ENCODE measurements at places on chromosomes 2 and 18.

DNA sequence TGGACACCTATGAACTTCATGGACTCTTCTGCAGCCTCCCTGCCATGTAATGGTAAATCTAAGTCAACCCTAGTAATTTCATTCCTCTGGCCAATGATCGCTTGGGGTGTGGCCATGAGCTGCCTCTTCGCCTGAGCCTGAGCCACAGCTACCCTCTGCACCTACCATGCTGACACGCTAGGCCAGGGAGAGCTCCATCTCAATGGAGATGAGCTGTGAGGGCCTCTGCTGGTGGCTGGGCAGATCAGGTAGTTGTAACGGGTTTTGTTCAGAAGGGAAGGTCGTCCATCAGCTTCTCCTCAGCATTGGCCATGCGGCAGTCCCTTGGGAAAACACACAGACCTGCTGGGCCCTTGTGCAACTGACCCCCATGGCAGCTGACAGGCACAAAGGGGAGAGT lies 24.4 kb downstream of the MPHOSPH10 start:
- DNase-seq, result no peak

DNA sequence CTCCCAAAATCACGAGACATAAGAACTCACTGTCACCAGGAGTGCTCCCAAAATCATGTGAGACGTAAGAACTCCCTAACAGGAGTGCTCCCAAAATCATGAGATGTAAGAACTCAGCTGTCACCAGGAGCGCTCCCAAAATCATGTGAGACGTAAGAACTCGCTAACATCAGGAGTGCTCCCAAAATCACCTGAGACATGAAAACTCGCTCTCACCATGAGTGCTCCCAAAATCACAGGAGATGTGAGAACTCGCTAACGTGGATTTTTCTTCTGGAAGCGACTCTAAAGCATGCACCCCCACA lies 53.1 kb downstream of the CTDP1 start:
- no peak for DNase-seq

GRCh38 chr2:97747285-97747684 lies 33.9 kb downstream of the ZAP70 start:
- DNase-seq, result no peak

GRCh38 chr18:55763298-55763697 lies 175.3 kb upstream of the TCF4 start:
- no peak for DNase-seq

GRCh38 chr2:157782057-157782845 lies 93.9 kb downstream of the ACVR1 start:
- DNase-seq, result no peak

DNA sequence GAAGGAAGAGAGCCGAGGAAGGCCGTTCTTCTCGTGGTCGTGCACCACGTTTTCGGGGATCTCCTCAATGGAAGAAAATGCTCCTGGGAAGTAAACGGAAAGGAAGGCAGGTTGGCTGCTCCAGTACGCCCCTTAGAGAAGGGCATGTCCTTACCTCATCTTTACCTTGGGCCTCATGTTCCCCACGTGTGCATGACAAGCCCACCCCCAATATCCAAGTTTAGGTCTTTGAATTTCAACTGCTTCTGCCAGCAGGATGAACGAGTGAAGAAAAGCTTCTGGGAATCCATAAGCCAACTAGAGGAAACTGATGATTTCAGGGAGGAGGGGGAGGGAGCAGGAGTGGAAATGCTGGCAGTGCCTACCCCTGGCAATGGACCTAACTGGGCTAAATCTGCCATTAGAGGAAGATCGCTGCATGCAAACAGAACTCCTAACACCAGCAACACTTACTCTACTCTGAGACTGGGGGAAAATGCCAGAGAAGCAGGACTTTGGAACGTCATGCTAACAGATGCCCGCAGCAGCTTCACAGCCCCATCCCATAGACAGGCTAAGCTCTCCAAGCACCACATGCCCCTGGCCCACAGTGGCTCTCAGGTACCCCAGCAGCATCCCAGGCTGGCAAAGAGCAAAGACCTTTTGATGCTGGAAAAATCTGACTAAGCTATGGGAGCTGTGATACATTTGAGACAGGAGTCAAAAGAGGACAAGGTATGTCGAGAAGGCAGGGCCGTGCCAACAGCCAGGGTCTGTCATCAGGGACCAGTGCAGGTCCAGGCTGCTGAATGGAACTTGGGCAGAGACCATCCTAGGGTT lies 21.7 kb downstream of the CHST10 start:
- no peak for DNase-seq

GRCh38 chr2:85694052-85695025 lies at the start of gene GNLY:
TSS of gene GNLY (plus strand) at chr2:85694358. CDS start at chr2:85694419, 61 bp downstream.
- DNase-seq, result no peak

DNA sequence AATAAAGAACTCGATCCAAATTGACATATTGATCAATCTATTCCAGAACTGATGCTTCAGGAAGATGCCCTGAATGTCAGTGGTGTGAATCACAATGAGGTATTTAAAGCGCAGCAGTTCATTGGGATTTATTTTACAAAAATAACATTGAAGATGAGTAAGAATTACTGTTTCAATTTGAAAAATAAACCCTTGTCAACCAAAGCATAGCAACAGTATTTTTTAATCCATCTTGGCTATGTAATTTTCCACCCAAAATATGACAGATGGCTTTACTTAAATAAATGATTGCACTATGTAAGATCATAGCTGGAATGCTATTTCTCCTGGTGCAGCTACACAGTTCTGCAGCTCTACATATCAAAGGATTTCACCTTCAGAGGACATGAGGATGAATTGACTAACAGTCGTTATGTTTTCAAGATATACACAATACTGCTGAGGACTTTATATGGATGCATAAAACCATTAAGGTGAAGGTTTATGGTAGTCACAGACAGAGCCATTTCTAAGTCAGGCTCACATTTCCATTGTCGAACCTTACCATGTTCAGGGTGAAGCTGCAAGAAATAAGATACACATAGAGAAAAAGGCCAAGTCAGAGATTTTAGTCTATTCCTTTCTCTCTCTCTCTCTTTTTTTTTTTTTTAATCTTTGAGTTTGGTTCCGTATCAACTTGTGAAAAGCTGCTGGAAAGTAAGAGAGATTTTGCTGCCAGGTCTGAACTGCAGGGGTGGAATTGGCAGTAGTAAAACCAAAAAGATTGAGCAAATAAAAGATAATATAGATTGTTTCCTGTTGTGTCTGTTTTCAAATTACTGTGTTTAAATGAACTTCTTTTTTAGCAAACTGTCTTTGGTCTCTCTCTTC lies 398.0 kb upstream of the CDH20 start:
- no peak for DNase-seq

- peak; percentile 29 for DNase-seq
Observed at GRCh38 chr2:29528891-29529520, 392.4 kb downstream of the ALK start.

DNA sequence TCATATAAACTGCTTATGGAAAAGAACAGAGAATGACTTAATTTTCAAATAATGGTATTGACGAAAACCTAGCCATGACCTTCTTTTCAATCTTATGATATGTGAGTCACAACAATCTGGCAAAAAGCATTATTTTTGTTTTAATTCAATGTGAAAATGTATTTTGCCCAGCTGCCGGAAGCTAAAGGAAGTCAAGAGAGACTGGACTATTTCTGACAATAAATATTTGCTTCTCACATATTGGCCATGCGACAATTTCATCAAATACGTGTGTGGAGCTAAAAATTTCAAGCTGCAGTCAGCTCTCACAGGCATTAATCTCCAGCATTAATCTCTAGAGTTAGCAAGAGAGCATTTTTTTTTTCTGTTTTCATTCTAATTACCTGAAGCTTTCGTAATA lies 881.0 kb downstream of the CPS1 start:
- DNase-seq, result no peak

GRCh38 chr2:105403241-105403782 lies 4.5 kb upstream of the FHL2 start:
- DNase-seq, result no peak

- no peak for DNase-seq
Observed at GRCh38 chr2:66202586-66202985, 232.3 kb upstream of the MEIS1 start.

- DNase-seq, result no peak
Observed at GRCh38 chr2:9260464-9260918, 53.9 kb downstream of the ASAP2 start.

DNA sequence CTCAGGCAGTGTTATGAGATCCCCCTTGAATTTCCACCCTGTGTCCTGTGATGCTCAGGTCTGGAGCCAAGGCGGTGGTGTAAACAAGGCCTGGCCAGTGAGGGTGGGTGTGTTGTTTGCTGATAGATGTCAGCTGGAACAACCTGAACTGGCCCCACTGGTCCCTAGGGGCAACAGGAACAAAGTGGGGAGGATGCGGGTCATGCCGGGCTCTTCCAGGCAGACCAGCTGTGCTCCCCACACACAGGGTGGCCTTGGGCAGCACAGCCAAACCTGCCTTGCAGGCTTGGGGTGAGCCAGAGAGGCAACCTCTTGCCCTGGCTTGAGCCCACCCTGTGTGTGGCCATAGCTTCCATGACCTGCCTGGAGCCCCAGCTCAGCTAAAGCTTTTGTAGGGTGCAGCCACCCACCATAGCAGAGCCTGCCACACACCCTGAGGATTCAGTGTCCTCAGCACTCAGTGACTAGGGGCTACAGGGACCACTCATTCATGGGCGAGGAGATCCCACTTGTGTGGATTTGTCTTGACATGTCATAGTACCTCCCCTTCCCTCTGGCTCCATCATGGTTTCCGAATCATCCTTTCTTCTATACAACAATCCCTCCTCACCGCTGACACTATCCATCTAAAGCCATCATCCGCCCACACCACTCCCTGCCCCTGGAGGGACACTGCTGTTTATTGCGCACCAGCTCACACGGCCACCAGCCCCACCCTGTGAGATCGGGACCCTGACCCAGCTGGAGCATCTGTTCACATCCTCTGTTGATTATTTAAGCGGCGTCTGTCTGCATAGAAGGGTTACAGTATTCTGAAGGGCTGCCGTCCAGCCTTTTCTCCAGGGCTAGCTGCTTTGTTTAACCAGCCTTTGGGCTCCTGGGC lies 268.8 kb downstream of the CYP26B1 start:
- DNase-seq, result no peak

DNA sequence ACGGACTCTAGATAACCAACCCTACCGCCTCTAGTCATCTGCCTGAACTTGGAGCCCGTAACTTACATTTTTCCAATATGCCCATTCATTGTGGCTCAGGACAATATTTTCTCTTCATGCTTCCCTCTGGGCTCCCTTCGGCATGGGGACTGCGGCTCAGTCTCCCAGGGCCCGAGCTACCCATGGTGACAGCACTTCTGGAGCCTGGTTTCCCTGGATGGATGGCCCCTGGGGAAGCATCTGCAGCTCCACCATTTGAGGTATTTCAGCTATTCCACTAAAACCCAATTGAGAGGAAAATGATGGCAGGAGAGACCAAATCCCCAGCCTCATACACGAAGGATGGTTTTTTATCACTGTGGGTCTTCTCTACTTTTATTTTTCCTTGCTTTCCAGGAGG lies 74.3 kb downstream of the KIF5C start:
- no peak for DNase-seq

- DNase-seq, result no peak
Observed at GRCh38 chr2:73611193-73611592, 31.0 kb downstream of the NAT8 start.

DNA sequence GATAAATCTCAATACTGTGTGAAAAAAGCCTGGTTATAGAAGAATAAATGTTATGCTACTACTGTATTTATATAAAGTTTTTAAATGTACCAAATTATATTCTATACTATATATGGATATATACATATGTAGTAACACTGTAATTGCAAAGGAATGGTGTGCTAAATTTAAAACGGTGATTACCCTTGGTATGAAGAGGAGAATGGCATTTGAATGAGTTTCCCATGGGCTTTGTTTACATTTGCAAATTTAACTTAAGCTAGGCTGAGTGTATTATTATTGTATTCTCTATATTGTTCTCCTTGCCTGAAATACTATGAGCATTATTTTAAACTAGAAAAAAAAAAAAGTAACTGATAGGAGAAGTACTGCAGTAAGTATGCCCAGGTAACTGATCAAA lies 4.7 kb upstream of the SP3 start:
- no peak for DNase-seq

DNA sequence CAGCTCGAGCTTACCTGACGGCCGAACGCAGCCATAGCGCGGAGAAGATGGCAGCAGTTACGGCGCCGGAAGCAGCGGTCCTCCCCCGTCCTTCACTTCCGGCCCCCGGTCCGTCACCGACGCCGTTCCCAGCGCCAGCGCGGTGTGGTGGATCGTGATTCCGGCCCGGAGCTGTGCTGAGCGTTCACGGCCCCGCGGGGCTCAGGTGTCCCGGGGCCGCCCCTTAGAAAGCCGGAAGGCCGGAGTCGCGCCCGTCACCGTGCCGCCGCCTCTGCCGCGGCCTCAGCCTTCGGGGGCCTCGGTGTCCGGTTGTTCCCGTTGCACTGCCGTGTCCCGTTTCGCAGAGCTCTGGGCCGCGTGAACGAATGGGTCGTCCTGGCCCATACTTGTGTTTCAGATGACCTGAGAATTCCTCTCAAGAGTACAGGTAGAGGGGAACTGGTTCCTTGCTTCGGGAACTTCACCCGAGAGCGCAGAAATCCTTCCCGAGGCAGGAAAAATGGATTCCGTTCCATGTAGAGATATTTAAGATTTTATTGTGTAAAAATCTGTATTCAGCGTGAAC lies at the start of gene MTERF4:
TSS of gene MTERF4 (minus strand) at position 49 of the 565 bp plus-strand sequence. CDS start at position 35, 14 bp downstream.
- peak; percentile 79 for DNase-seq
